Neural cell (in vitro differentiated cells): ENCODE measurements at places on chromosomes 6 and 20. TPM values are rescaled to one million over a fixed set of nuclear protein-coding genes. Genes with fewer than 3 reads are reported as not detected.

TUBE1 gene
- 180 and 204 TPM in 2 replicates for polyA plus RNA-seq

CAP2 gene
- 11.8 and 13.4 TPM in 2 replicates for polyA plus RNA-seq

GTF2H4 gene
- 87.7 and 101 TPM in 2 replicates for polyA plus RNA-seq

CDSN gene
- polyA plus RNA-seq = not detected in 2 replicates

TMEM200A gene
- polyA plus RNA-seq = 30.7 and 31.3 TPM in 2 replicates

PRL gene
- polyA plus RNA-seq = not detected in 2 replicates

CYP24A1 gene
- polyA plus RNA-seq = 0.12 TPM in 1 of 2 replicates, not detected in the other

FAM209A gene
- not detected in 2 replicates for polyA plus RNA-seq

SYCP2 gene
- polyA plus RNA-seq = 1.4 and 2.3 TPM in 2 replicates

KIF13A gene
- polyA plus RNA-seq = 9.4 and 12.8 TPM in 2 replicates

ACTL10 gene
- not detected in 2 replicates for polyA plus RNA-seq

SLC18B1 gene
- 3.5 and 9.0 TPM in 2 replicates for polyA plus RNA-seq

USP49 gene
- polyA plus RNA-seq = 23.5 and 24.2 TPM in 2 replicates

ASIP gene
- not detected in 2 replicates for polyA plus RNA-seq

IL20RA gene
- polyA plus RNA-seq = not detected in 2 replicates

SLC17A2 gene
- polyA plus RNA-seq = not detected in 2 replicates

PCK1 gene
- polyA plus RNA-seq = 0.24 TPM in 1 of 2 replicates, not detected in the other

SLC12A5 gene
- 53.1 and 74.4 TPM in 2 replicates for polyA plus RNA-seq

TFAP2A gene
- 0.78 TPM in 1 of 2 replicates, not detected in the other for polyA plus RNA-seq

DPM1 gene
- 95.5 and 137 TPM in 2 replicates for polyA plus RNA-seq

TRIM15 gene
- not detected in 2 replicates for polyA plus RNA-seq

CDKN1A gene
- 23.0 and 28.9 TPM in 2 replicates for polyA plus RNA-seq

PNPLA1 gene
- 0.26 TPM in 1 of 2 replicates, not detected in the other for polyA plus RNA-seq

CCN6 gene
- not detected in 2 replicates for polyA plus RNA-seq

FGD2 gene
- polyA plus RNA-seq = not detected in 2 replicates

GUCA1A gene
- 0.24 and 0.78 TPM in 2 replicates for polyA plus RNA-seq

BPIFB1 gene
- not detected in 2 replicates for polyA plus RNA-seq
